ENCODE measurements at places on chromosomes 3 and 15. TPM values are rescaled to one million over a fixed set of nuclear protein-coding genes. Genes with fewer than 3 reads are reported as not detected.

GRCh38 chr3:127822682-127823425 is 539 bp upstream of the MGLL start:
- DNase-seq = peak; percentile 54

GRCh38 chr3:97838393-97838792 is 16.6 kb downstream of the CRYBG3 start:
- no peak for DNase-seq

DNA sequence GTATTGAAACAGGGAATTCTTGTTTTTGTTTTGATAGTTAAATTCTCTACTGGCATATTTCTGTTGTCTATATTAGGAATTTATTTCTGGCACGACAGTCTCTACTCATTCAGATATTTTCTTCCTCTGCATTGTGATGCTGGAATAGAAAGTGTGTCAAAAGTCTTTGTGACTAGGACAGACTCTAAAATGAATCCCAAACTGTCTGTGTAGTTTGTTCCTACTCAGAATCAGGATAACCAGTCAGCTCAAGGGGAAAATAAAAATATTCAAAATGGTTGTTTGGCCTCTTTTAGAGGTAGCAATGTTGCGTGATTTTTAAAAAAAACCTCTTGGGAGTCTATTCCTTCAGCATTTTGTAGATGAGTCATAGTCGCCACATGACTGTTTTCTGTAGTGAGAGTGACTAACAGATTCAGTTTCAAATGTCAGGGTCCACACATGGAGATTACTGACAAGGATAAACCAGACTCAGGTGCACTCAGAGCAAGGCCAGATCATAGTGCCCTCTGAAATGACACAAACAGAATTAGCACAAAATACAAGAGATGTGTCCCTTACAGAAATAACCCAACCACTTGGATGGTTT is 13.1 kb downstream of the SLC7A14 start:
- no peak for DNase-seq

GRCh38 chr3:78742491-78742890 is 1025.3 kb downstream of the ROBO1 start:
- DNase-seq = no peak

Gene CCR2
- 2.4 TPM for polyA plus RNA-seq

DNA sequence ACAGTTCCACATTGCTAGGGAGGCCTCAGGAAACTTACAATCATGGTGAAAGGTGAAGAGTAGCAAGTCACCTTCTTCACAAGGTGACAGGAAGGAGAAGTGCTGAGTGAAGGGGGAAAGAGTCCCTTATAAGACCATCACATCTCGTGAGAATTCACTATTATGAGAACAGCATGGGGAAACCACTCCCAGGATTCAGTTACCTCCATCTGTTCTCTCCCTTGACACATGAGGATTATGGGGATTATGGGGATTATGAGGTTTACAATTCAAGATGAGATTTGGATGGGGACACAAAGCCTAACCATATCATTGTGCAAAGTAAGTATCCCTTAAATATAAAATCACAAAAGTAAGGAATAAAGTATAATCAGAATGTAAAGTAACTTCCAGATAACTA is 375.9 kb upstream of the NAALADL2 start:
- no peak for DNase-seq

DNA sequence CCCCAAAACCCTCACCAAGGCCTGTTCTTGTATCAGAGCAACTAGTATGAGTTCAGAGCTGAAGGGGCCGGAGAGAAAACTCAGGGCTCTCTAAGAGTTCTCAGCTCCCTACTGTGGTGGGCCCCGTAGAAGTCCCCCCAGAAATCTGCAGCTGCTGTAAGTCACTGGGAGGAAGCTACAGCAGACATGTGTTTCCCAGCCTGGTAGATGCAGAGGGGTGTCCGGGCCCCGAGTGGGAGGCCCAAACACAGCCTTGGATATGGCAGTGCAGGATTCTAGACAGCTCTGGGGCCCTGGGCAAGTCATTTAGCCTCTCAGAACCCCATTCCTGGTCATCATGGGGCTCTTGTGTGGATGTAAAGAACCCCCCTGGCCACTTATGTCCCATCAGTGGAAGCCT is 39.2 kb upstream of the CSPG4 start:
- DNase-seq = no peak

DNA sequence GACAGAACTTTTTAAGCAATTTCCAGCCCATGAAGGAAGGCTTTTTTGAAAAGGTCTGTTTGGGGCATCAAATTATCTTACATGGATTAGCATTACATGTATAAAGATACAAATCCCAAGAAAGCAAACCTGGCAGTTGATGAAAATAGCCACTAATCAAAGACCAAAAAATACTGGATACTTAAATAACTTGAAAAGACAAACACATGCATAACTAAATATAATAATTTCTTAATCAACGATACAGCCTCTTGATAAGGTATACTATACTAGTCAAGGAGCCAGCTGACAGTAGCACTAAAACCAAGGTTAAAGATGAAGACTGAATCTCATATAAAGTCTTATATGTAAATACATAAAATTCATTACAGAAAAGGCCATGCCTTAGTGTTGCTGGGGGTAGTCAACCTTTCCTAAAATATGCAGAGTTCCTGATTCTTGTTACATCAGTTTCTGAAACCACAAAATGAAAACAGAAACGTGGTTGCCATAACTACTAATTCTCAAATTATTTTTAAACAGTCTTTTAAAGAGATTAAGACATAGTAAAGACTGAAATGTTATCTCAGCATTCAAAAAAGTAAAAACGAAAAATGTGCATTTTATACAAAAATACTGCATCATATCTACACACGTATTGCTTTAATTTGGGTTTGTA is 2.0 kb downstream of the ANKRD28 start:
- no peak for DNase-seq

DNA sequence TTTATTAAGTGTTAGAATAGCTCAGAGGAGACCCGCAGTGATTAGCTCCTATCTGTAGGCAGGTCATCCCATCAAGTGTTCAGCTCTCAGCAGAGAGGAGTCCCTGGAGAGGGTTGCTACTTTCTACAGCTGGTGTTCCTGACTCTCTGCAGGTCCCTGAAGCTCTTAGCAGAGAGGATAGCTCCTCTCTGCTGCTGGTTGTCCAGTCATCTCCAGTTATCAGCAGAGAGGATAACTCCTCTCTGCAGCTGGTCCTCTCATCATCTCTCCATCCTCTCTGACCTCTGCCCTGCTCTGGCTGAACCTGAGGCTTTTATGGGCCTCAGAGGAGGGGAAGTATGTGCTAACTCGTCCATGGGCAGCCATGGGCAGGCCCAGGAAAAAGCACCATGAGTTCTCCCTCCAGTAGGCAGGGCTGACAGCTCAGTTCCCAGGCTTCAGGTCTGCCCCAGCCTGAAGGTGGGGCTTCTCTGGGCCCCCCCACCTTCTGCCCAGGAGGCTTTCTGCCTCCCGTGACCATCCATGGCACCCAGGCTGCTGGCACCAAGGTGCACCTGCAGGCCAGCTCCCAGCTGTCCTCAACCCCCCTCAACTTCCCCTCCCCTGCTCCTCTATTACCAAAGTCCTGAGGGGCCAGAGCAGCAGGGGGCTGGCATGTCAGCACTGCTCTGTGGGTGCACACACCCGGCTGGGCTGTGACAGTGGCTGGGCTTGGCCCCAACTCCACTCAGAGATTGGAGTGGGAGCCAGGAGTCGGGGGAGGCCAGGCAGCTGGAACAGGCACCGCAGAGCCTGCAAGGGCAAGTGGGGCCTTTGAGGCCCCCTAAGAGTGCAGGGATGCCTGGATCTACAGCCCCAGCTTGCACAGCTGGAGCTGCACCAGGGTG is 98.9 kb upstream of the FRMD4B start:
- no peak for DNase-seq

Gene UCN2
- 4.7 TPM for polyA plus RNA-seq

Gene SERPINI2
- polyA plus RNA-seq = 0.34 TPM

- no peak for DNase-seq
Observed at GRCh38 chr3:105473521-105474223, 107.0 kb downstream of the ALCAM start.

GRCh38 chr15:101523560-101523940 is 34.0 kb upstream of the PCSK6 start:
- DNase-seq = no peak

DNA sequence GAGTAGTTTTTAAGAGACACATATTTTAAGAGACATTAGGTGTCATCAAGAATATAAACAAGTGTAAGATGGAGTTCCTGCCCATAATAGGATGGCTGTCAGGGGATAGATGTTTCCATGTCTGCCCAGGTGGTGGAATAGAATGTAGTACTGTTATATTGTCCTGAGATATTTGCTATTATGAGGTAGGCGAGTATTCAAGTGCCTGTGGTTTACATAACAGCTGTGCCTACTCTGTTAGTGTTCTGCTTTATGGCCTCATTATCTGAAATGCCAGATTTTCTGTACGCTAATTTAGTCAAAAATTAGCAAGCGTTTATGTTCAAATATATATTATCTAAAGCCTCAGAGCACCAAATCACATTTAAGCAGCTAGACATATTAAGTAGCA is 360.2 kb upstream of the ROPN1 start:
- DNase-seq = no peak

Gene MST1R
- 25.3 TPM for polyA plus RNA-seq

Gene CIB1
- 169 TPM for polyA plus RNA-seq

DNA sequence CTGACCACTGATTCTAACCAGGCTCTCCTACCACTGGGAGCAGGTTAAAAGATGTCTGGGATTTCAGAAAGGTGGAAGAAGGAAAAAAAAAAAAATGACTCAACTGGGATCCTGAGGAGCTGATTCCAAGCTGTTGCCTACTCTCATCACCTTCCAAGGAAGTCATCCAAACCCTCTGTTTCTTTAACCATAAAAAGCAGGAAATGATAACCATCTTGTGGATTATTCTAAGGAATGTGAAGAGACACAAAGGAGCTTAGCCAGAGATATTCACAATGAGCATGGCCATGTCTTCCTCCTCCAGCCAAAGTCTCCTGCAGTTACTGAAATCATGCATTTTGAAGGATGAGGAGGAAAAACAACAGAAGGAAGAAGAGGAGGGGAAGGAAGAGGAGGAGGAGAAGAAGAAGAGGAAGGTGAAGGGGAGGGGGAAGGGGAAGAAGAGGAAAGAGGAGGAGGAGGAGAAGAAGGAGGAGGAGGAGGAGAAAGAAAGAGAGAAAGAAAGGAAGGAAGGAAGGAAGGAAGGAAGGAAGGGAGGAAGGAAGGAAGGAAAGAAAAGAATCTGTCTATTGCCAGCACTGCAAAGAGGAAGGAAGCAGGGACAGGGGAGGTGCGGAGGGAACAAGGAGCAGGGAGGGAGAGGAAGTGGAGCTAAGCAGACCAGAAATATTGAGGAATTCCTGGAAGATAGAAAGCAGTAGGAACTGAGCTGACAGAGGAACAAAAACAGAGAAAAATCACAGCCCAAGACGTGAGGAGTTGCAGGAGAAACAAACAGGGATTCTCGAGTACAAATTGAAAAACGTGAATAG is 229.2 kb downstream of the UACA start:
- DNase-seq = no peak

Gene MUSTN1
- polyA plus RNA-seq = 59.3 TPM

Gene CAPN3
- 38.1 TPM for polyA plus RNA-seq

Gene BTLA
- polyA plus RNA-seq = 13.2 TPM

DNA sequence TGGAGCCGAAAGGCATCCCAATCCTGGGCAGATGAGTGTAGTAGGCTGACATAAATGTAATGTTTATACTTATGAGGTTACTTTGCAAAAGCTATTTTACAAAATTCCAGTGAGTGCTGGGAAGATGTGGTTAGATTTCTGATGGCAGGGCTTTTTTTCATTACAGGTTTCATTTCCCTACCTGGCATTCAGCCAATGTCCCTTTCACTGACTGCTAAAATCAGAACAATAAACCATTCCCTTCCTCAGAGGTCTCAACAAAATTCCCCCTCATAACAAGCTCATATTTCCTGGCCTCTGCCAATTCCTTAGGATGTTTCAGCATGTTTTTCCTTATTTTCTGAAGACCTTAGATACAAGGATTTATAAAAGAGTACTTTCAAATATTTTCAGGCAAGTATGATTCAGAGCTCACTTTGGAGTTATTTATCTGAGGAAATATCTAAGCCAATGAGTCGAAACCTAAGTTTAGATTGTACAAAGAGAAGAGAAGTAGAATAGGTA is 40.9 kb upstream of the CCDC80 start:
- peak; percentile 26 for DNase-seq

GRCh38 chr15:71390096-71390495 is 274.8 kb downstream of the THSD4 start:
- no peak for DNase-seq

Gene TPRG1
- 3.2 TPM for polyA plus RNA-seq

GRCh38 chr3:140545756-140546155 is 132.1 kb upstream of the TRIM42 start:
- DNase-seq = no peak

- no peak for DNase-seq
Observed at GRCh38 chr3:33364531-33365128, 75.6 kb downstream of the UBP1 start.

DNA sequence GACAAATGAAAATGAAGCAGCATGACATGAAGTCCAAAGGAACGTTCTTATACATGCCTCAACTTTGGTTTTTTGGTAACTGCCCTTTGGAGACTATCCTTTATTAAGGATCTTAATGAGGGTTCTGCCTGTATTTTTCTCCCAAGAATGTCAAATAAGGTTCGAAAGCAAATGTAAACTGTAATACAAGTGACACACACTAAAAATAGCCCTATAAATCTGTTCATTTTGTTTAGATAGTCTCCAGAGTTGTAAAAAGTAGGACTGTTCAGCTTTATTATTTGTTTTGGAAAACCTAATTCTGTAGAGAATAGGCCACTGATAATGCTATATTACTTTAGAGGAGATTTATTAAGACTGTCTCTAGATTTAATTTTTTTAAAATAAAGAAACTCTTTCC is 80.5 kb upstream of the CDIN1 start:
- DNase-seq = no peak

DNA sequence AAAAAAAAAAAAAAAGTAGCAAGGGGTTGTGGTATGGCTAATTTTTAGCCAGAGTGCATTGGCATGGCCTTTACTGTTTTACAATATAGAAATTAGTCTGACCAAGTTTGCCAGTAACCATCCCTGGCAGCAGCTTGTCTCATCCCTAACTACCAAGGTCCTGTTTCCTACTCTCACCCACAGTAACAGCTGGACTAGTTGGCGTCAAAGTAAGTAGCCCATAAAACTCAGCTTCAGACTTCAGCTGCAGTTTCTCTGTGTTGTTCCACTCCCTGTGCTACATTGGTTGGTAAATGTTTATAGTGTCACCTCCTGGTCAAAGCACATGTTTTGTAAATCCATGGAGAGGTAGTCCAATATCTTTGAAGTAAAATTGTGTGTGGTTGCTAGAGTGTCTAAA is 691.3 kb downstream of the ZPLD1 start:
- no peak for DNase-seq

DNA sequence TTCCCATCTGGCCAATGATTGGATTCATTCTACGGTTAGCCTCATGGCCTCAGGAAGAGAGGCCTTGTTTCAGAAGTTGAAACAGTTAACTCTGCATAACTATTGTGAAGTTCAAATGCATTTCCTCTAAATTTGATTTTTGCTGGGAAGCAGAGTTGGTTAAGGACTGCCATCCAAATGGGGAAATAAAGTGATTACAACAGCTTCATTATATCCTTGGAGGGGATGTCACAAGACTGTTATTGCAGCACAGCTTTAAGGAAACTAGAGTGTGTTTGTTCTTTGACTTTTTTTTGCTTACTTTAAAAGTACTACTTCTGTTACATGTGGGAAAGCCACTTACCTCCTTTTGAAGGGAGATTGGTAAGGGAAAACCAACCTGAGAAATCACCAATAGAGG is 164.8 kb downstream of the AKAP13 start:
- DNase-seq = peak; percentile 25

GRCh38 chr15:73745073-73745472 is 8.1 kb downstream of the INSYN1 start:
- DNase-seq = no peak

All from thymus (tissue), 14 donors.